Smooth muscle cell of the coronary artery (primary cell): ENCODE measurements at places on chromosomes 3 and 15. TPM values are rescaled to one million over a fixed set of nuclear protein-coding genes. Genes with fewer than 3 reads are reported as not detected.

The PLAAT1 gene
- total RNA-seq: not detected in 2 replicates

The IMPG2 gene
- 0.23 and 0.35 TPM in 2 replicates for total RNA-seq

The GRIP2 gene
- total RNA-seq: 0.08 and 0.47 TPM in 2 replicates

The CNTN6 gene
- under 0.01 TPM in 1 of 2 replicates, not detected in the other for total RNA-seq

The NCBP2 gene
- total RNA-seq: 51.4 and 79.1 TPM in 2 replicates

The FSD2 gene
- total RNA-seq: under 0.01 TPM in 1 of 2 replicates, not detected in the other

The LYSMD2 gene
- total RNA-seq: 0.70 and 1.7 TPM in 2 replicates

The FEZF2 gene
- not detected in 2 replicates for total RNA-seq

The FYTTD1 gene
- 16.0 and 32.7 TPM in 2 replicates for total RNA-seq

The OR4F6 gene
- not detected in 2 replicates for total RNA-seq

The MED12L gene
- total RNA-seq: 0.30 and 0.70 TPM in 2 replicates

The TLE3 gene
- total RNA-seq: 13.6 and 20.4 TPM in 2 replicates

The GALNT15 gene
- 0.23 and 17.0 TPM in 2 replicates for total RNA-seq

The LNP1 gene
- 3.5 and 3.8 TPM in 2 replicates for total RNA-seq

The CFAP100 gene
- total RNA-seq: not detected in 2 replicates

The SERF2 gene
- total RNA-seq: 353 and 435 TPM in 2 replicates

The SPSB4 gene
- not detected in 2 replicates for total RNA-seq

The LRRC3B gene
- total RNA-seq: not detected in 2 replicates

The C3orf85 gene
- total RNA-seq: not detected in 2 replicates

The ZIC1 gene
- total RNA-seq: 1.6 TPM in 1 of 2 replicates, not detected in the other

The CIAO2A gene
- total RNA-seq: 20.2 and 49.8 TPM in 2 replicates

The CORO2B gene
- 1.9 and 11.2 TPM in 2 replicates for total RNA-seq
